ENCODE measurements at places on chromosomes 3 and 15.

- DNase-seq, result no peak
These were observed 13.8 kb downstream of the XIRP1 start for GRCh38 chr3:39178553-39178952.

DNA sequence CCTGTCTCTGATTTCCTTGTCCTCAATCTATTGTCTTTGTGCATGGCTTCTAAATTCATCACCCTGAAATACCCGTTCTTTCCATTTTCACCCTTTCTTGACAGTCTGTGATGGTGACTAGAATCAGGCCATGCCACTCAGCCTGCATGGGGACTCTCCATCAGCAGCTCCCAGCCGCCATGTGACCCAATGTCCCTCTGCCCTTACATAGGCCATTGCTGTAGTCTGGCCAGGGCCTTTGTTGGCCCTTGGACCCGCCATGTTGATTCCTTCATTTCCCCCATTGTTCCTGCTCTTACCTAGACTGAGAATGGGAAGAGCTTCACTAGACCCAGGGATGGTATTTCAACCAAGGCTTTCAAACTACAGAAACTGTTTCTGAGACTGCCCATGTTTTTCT is 45.8 kb downstream of the SPSB4 start:
- DNase-seq, result no peak

DNA sequence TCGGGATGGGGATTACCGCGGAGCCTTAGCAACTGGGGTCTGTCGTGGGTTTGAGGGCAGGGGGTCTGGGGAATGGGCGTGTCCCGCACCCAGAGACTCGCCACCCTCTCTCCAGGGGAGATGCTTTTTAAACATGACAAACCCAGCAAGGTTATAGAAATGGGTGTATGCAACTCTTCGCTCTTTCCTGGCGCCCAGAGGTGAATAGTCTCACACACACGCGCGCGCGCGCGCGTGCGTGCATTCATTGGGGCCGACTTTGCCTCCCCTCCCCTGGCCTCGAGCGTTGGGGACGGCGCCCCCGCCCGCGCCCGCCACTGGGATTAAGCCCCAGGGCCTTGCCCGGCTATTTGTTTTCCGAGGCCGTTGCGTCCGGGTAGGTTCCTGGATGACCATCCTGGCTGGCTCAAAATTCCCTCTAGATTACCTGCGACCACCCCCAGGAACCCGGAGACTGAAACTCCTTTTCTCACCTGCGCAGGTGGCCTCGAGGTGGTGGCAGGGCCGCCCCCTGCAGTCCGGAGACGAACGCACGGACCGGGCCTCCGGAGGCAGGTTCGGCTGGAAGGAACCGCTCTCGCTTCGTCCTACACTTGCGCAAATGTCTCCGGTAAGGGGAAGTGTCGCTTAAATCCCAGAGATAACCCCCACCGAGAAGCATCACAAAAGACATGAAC is 777 bp downstream of the GPR160 start:
- DNase-seq, result no peak

DNA sequence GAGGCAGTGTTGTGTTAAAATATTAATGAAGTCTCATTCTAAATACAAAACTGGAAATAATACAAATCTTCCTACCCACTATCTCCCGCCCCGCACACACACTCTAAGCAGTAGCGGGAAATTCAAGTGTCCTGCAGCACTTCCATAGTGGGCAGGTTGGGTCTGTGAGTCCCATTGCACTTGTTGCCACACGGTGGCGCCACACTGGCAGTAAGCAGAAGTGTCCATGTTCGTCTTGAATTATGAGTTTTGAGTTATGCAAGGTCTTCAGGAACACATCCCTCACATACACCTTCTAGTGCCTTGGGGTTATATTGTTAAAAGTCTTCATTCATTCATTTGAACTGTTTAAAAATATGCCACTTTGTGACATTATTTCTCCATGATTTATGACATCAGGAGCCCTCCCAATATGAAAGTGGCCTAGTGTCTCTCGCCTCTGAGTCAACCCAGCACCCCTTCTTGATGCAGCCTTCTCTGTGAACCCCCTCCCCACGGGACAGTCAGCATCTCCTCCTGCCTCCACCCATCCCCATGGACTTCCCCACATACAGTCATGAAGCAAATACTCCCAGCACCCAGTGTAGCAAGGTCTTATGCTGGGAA is 17.6 kb upstream of the CCDC174 start:
- DNase-seq, result no peak

DNA sequence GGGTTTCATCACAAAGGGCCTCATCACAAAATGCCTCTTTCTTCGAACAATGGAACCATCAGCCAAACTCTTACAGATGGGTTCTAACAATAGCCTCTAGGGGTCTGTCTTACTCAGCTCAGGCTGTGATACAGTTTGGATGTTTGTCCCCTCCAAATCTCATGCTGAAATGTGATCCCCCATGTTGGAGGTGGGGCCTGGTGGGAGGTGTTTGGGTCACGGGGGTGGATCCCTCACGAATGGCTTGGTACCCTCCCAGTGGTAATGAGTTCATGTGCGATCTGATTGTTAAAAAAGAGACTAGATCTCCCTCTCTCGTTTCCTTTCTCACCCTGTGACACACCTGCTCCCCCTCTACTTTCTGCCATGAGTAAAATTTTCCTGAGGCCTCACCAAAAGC is 47.9 kb upstream of the LIPC start:
- no peak for DNase-seq
